Activated CD4-positive, alpha-beta T cell treated with anti-CD3 and anti-CD28 coated beads, Interleukin-10, Interleukin-2, amounts not matched to agents 100 ng/mL and 50 ng/mL, durations not matched to agents 16 hours and 8 hours (primary cell): ENCODE measurements at places on chromosomes 7 and 10.
A peak's percentile ranks its signal among the peaks of the same experiment; 100 is the strongest.

GRCh38 chr7:69577221-69577620 lies 21.1 kb upstream of the AUTS2 start:
- no peak for DNase-seq

GRCh38 chr10:43211431-43212042 lies 55.3 kb downstream of the RASGEF1A start:
- no peak for DNase-seq

- DNase-seq: no peak
Measured at GRCh38 chr7:114086914-114087652, 168.3 kb upstream of the PPP1R3A start.

DNA sequence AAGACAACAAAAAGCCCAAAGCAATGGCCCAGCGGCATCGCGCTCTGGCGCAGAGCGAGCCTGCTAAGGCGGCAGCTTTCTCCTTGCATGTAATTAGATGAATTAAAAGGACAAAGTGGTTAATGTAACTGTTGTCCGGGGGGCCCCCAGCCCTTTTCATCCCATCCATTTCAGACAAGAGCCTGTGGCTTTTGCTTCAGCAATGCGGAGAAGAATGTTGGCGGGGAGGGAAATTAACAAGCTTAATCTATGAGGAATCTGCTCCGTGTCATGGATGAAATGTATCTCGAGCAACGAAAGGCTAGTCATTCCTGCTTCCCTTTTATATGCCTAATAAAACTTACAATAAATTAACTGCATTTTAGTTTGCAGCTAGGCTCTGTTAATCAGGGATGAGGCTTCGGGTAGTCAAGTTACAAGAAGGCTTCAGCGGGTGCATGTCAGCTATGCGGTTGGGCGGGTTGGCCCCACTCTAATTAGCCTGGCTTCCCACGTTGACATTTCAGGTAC lies 203.3 kb downstream of the BUB3 start:
- DNase-seq: no peak

DNA sequence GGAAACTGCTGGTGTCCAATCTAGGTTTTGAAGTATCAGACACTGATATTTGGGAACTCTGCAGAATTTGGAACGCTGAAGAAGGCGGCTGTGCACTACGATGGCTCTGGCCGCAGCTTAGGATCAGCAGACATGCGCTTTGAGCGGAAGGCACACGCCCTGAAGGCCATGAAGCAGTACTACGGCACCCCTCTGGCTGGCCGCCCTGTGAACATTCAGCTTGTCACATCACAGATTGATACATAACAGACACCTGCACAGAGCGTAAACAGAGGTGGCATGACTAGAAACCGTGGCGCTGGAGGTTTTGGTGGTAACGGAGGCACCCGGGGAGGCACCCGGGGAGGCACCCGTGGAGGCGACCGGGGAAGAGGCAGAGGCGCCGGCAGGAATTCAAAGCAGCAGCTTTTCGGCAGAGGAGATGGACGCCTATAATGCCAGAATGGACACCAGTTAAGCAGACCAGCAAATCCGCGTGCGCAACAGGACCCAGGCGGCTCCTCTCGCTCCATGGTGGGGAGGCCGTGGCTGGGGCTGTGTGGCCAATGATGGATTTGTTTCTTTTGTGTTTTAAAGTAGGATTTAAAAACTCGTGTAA lies 22.2 kb upstream of the CCL24 start:
- no peak for DNase-seq

DNA sequence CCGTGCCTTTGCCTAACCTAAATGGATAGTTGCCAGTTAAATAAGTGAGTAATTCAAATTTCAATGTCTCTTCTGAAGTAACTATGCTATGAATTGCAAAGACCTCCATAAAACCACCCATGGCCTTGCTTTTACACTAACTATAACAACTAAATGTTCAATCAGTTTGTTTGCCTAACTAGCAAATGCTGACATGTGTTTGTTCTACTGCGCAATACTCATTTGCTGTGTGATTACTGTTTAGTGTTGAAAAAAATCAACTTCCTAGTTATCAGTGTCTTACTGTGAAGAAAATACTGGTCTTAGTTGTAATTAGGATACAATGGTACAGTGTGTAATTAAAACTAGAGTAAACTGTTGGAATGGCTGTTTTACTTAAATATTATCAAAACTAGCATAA lies 47.3 kb upstream of the GATAD1 start:
- DNase-seq: no peak

- no peak for DNase-seq
Measured at GRCh38 chr7:21359163-21359562, 68.7 kb upstream of the SP4 start.

- DNase-seq: peak; percentile 74
Measured at GRCh38 chr7:92669616-92670165, 79.5 kb upstream of the FAM133B start.

- DNase-seq: no peak
Measured at GRCh38 chr7:147861945-147862344, 728.6 kb upstream of the C7orf33 start.

- no peak for DNase-seq
Measured at GRCh38 chr10:690372-691161, 1.1 kb upstream of the DIP2C start.

DNA sequence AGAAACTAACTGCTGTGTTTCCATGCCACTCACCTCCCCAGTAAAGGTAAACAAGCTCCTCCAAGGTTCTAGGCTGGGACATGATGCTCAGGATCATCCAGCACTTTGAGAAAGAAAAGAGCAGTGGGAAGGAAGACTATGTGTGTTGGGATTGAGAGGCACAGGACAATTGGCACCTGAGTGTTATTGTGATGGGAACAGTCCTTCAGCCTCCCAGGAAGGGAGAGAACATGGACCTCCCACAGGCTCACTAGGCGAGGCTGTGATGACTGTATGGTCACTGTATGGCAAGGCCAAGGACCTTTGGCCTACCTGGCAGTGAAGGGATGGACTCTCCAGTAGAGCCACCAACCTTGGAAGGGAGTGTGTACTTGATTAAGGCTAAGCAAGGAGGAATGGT lies 123.2 kb upstream of the UNC5B start:
- no peak for DNase-seq

GRCh38 chr7:154720016-154720415 lies 282.9 kb downstream of the PAXIP1 start:
- no peak for DNase-seq

DNA sequence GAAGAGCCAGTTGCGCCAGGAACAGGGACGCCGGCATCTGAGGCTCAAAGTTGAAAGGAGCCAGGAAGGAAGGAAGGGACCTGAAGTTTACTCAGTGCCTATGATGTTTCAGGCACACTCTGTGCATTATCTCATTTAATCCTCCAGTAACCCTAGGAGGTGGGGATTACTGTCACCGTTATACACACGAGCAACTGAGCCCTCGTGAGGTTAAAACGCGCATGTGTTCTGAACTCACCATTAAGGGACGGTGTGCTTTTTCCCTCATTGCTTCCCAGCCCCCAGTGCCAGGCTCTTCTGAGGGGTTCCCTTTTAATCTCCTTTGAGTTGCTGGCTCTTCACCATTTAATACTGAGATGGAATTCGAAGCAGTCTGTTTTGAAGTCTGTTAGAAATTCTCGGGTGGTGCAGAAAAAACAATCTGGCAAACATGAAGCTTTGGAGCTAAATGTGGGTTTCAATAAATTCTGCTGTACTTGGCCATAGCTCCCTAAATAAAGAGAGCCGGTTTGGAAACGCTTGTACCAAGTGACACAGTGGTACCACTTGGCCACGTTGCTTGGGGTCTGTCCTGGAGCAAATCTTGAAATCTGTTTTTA lies 102.2 kb downstream of the TAX1BP1 start:
- no peak for DNase-seq

GRCh38 chr10:93026072-93026471 lies 34.5 kb upstream of the CYP26C1 start:
- DNase-seq: no peak

GRCh38 chr10:119283818-119284217 lies 76.4 kb downstream of the GRK5 start:
- peak; percentile 33 for DNase-seq

DNA sequence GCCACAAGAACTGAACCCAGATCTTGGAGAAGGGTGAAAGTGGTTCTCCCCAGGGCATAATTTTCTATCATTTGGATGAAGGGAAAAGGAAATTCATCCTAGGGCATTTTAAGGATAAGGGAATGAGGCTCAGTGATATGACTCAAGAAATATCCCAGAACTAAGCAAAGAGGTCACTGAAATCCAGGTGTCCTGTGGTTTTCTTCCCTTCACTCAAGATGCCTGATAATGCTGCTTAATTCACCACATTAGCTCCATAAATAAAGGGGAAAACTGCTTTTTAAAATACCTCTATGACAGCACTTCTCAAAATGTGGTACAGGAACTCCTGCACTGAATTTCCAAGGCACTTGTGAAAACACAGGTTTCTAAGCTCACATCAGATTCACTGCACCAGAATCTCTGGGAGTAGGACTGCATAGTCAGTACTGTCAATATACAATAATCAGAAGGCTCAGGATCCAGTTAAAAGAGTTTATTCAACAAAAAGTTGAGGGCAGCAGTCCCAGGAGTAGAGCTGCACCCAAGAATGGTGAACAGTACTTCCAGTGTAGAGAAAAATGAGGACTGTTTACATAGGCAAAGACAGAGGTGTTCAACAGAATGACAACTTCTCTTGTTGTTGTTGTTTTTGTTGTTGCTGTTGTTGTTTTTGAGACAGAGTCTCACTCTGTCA lies 2.9 kb downstream of the IFIT3 start:
- DNase-seq: no peak

- DNase-seq: no peak
Measured at GRCh38 chr7:44977959-44978335, 868 bp downstream of the MYO1G start.

- DNase-seq: no peak
Measured at GRCh38 chr7:84175461-84175860, 19.1 kb downstream of the SEMA3A start.

GRCh38 chr7:1965579-1966294 lies 267.0 kb downstream of the MAD1L1 start:
- no peak for DNase-seq

DNA sequence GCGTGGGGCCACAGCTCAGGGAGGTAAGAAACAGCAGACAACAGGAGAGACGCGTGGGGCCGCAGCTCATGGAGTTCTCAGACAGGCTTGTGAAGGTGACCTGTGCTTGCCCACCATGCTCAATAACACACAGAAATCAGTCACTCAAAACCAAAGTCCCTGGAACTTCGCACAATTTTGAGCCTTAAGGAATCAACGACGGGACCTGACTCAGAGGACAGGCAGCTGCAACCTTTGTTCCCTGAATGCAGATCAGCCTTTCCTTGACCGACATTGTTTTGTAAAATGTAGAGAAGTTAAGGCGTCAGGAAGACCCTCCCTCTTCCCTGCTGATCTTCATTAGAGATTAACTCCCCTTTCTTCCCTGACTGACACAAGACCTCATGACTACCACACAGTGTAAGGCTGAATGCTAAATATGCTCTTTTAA lies 8.5 kb upstream of the KNDC1 start:
- DNase-seq: no peak

GRCh38 chr10:69506834-69507713 lies 55.8 kb downstream of the TSPAN15 start:
- DNase-seq: no peak

- DNase-seq: no peak
Measured at GRCh38 chr7:2476776-2477446, 713 bp upstream of the GRIFIN start.

- DNase-seq: peak; percentile 20
Measured at GRCh38 chr10:70053841-70054288, 1.2 kb downstream of the MACROH2A2 start.

DNA sequence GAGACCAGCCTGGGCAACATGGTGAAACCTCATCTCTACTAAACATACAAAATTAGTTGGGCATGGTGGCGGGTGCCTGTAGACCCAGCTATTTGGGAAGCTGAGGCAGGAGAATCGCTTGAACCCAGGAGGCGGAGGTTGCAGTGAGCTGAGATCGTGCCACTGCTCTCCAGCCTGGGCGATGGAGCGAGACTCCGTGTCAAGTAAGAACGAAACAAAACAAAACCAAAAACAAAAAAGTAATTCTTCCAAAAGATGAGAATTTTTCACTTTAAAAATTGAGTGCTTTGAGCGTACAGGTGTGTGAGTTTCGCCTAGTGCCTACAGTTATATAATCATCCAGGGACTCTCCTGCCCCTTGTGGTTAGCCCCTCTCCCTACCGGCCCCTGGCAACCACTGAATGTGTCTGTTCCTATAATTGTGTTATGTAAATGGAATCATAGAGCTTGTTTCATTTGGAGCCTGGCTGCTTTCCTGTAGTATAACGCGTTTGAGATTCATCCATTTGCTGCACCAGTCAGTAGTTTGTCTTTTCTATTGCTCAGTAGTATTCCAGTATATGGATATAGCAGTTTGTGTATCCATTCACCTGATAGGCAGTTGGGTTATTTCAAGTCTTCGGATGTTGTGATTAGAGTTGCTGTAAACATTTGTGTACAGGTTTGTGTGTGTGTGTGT lies 80.0 kb downstream of the RBM33 start:
- DNase-seq: no peak

DNA sequence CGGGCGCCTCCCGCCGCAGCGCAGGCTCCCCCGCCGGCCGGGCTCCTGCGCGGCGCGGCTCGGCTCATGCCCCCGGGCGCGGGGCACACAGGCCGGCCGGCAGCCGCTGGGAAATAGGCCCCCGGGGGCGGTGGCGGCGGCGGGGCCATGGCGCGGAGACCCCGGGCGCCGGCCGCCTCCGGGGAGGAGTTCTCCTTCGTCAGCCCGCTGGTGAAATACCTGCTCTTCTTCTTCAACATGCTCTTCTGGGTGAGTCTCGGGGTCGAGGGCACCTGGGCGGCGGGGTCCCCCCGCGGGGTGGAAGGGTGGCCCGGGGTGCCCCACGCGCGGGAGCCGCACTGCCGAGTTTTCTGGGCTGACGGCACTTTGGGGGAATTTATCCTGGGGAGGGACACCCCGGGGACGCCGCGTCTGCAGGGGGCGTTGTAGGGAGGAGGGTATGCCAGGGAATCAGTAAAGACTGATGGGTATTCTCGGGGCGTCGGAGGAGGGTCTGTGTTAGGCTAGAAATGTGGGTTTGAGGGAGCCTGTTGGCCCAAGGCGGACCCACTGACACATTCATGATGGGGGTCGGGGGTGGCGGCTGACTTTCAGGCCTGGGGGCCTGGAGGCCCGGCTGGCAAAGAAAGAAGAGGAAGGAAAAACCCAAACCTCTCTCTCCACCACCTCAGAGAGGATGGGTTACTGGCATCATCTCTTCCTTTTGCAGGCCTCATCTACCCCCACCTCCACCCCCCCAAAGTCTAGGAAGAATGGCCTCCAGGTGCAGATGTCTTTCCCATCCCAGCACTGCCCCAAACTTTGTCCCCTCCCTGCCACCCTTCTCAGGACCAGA lies 544 bp downstream of the TSPAN33 start:
- DNase-seq: no peak

DNA sequence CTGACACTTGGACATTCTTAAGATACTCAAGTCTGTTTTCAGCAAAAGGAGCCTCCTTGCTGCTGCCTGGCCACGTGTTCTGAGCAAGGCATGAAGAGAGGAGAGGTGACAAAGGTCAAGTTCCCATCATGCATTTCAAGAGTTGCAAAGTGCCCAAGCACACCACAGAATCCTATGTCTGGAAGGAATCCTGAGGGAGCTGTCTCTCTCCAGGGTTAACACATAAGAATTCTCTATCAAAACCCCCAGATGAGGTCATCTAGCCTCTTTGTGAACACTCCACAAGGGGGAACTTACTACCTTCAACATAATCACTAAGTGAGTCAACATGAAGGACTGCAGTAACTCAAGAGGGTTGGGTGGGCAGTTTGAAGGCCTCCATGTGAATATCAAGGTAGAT lies 155.5 kb downstream of the RNF216 start:
- DNase-seq: no peak

GRCh38 chr7:53001221-53001620 lies 34.2 kb upstream of the POM121L12 start:
- no peak for DNase-seq
